Inflammatory macrophage treated with lipopolysaccharide for 4 hours (primary cell): ENCODE measurements at places on chromosomes 5 and 9.

- DNase-seq = no peak
Observed at GRCh38 chr9:125475385-125475784, 213.8 kb downstream of the GAPVD1 start.

DNA sequence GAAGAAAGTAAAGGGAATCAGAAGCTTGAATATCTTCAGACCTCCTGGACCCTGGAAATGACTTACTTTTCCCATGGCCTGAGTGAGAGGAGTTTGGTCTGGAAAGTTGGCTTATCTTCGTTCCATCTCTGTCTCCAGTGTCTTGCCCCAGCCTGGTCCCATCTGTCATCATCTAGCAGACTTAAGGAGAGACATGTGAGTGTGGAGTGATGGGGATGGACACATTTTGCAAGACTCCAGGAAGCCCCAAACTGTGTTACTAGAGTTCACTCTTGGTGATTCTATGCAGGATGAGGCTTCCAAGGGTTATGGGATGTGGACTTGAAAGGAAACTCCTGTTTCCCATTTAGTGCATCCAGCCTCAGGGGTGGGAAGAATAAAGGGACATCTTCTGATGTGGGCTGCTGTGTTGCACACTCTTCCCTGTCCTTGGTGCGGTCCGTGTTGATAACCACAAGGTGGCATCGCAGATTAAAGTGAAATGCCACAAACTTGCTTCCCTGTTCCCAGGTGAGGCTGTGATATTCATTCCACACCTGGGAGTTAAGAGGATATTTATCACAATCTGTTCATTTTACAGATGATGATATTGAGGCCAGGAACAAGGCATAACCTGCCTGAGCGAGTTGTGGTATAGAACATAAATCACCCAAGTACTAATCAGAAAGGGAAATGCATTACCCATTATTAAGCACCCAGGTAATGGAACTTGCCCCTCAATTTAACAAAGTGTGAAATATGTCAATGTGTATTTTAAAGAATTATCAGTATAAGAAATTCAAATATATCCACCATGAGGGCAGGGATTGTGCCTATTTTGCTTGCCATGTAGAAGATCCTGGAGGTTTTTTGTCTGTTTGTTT is 269.9 kb upstream of the PAPPA start:
- no peak for DNase-seq

DNA sequence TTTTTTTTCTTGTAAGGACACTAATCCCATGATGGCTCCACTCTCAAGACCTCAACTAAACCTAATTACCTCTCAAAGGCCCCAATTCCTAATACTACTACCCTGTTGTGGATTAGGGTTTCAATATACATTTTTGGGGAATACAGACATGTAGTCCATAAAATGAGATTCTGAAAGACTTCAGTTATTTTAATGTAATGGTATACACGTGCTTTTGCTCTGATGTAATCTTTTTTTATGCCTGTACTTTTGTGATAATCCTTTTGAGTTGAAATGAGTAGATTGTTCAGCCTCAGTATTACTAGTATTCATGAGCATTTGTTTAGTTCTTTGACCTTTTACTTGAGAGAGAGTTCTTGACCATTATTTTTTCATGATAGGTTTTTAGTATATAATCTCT is 9.5 kb downstream of the CEP78 start:
- no peak for DNase-seq

GRCh38 chr5:124504081-124504916 is 242.1 kb downstream of the ZNF608 start:
- no peak for DNase-seq

- DNase-seq = peak; percentile 38
Observed at GRCh38 chr9:137049544-137050449, 3.8 kb upstream of the NPDC1 start.

GRCh38 chr9:33453999-33454660 is 6.7 kb upstream of the AQP3 start:
- DNase-seq = no peak

GRCh38 chr9:70579686-70580085 is 165.2 kb upstream of the KLF9 start:
- DNase-seq = no peak

DNA sequence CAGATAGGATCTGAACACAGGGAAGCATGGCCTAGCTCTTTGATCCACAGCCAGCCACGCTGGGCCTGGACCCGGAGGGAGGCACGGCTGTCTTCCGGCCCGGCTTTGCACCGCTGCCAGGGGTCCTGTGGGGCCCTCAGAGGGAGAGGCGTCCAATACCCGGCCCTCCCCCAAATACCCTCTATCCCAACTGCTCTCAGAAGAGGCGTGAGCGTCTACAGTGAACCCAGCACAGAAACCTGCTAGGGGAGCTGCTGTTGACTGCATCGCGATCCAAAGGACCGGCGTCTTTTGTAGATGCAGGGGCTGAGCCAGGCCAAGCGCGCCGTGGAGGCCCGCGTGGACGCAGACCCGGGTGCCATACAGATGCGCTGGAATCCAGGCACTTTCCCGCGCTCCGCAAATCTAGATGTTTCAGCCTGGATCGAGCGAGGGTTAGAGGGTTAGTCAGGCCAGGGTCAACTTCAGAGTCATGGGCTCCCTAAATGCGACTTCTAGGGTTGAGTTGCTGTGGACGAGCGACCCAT is 1.1 kb upstream of the TCF7 start:
- no peak for DNase-seq

DNA sequence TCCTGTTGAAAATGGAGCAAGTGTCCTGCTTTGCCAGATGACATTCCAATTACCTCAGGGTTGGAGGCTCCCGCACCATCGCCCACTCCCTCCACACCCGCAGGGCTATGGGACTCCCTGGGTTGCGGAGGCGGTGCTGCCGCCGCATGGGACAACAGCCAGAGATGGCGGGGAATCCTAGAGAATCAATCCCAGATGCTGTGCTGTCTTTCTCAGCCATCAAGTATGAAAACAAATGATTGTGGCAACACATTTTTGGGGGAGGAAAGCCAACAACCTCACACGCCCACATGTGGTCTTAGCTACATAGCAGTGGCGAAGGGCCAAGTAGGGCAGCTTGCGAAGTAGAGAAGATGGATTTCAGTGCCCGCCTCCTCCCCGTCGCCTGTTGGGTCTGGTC is 46.7 kb downstream of the IL31RA start:
- DNase-seq = peak; percentile 13

DNA sequence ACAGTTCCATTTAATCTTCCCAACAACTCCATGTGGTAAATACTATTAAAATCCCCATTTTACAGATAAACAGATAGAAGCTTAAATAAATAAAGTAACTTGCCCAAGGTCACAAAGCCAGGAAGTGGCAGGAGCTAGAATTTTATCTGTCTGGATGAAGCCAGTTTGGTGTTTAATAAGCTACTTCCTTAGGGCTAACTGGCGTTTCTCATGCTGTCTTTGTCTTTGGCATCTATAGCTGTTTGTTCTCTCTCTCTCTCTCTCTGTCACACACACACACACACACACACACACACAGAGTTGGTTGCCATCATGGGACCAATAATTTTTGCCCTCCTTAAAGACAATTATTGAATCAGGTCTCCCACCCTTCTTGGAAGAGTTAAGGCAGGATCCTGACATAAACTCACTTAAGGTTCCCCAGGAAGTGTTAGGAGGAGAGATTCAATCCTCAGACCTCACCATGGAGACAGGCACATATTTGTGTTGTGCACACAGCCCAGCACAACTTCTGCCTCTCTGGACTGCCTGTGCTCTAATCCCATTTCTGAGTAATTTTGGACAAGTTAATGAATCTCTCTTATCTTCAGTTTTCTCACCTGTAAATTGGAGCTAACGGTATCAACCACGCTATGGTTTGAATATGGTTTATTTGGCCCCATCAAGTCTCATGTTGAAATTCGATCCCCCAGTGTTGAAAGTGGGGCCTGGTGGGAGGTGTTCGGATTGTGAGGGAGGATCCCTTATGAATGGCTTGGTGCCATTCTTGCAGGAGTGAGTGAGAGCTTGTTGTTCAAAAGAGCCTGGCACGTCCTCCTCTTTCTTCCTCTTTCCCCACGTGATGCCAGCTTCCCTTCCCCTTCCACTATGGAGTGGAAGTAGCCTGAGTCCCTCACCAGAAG is 8.3 kb upstream of the ADRA1B start:
- DNase-seq = peak; percentile 15

DNA sequence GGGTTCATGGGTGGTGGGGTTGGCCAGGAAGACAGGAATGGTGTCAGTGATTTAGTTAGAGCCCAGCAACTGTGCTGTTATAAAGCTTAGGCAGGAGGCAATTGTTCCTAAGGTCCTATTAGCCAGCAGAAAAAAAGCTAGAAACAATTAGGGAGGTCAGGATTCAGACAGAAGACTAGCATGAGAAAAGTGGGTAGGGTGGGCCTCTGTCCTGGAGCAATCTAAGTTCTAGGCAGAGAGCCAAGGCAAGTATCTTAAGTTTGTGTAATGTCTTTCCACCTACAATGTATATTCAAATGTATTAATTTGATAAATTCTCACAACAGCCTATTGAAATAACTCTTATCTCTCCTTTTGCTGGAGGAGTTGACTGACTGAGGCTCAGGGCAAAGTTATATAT is 6.1 kb upstream of the ZFAND5 start:
- DNase-seq = no peak

- no peak for DNase-seq
Observed at GRCh38 chr5:102759289-102759688, 4.2 kb downstream of the PAM start.

DNA sequence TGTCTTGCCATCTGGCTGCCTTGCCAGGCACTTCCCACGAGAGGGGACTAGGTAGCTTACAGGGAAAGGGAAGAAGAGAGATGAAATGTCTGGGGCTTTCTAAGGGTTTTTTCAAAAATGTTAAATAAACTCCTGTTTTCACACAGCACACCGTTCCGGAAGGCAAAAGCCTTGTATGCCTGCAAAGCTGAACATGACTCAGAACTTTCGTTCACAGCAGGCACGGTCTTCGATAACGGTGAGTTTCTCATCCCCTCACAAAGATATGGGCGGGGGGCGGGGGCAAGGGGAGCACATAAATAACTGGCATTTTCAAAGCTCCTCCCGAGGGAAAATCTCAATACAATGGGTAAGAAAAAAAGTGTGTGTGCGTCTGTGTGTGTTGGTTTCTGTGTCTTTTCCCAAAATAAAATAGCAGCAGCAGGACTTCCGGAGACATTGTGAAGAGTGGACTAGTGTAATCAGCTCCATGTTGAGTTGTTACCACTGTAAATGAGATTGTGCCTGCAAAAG is 189.6 kb downstream of the NR3C1 start:
- DNase-seq = no peak

- no peak for DNase-seq
Observed at GRCh38 chr9:93730648-93731047, 154.3 kb downstream of the PHF2 start.

DNA sequence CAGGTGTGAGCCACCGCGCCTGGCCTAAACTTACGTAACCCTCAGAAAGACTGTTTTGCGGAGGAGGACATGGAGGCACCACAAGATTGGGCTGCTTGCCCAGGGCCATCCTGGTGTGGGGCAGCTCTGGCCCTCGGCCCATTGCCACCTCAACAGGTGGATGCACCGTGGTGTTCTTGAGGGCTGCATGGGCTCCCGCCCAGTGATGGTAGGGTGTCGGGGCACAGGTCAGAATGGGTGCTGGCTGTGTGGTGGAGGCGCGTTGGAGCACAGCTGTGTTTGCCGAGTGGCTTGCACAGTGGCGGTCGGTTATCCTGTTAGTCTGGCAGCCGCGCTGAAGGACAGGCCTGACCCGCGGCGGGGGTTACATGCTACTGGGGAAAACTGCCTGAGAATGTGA is 196.9 kb downstream of the CACNA1B start:
- DNase-seq = no peak

DNA sequence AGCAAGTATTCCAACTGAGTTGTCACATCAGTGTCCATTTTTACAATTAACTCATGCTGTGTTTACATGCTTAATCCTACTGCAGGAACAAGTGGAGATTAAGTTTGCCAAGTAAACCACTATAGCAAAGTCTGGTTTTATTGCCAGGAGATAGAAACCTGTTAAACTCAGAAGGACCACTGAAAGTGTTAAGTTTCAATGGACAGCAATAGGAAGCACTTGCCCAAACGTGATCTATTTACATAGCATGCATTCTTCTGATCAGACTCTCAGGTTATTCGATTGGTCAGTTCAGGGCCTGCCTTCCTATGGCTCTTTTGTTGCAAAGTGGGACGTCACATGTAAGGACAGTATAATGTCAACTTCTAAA is 28.0 kb upstream of the IFNK start:
- no peak for DNase-seq

DNA sequence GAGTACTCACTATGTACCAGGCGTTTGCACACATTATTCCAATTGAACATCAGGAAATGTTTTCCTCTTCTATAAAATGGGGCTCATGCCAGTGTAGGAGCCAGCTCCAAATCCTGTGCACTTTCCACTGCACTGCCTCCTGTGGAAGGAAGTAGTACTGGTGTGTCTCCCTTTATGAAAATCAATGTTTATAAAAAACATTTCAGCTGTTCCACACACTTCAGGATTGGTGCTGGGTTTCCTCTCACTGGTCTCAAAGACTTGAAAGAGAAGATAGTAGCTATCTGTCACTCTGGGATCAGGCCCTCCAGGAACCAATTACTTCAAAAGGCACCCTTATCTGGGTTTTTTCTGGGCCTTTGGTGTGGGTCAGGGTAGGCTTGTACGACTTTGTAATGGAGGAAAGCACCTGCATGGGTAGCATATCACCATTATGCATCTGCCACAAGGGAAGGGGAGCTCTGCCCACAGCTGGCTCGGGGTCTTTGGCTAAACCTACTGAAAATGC is 32.5 kb downstream of the RAB14 start:
- no peak for DNase-seq

- no peak for DNase-seq
Observed at GRCh38 chr5:106822851-106823250, 847.9 kb downstream of the EFNA5 start.

- no peak for DNase-seq
Observed at GRCh38 chr9:83628540-83628939, 5.6 kb downstream of the IDNK start.

DNA sequence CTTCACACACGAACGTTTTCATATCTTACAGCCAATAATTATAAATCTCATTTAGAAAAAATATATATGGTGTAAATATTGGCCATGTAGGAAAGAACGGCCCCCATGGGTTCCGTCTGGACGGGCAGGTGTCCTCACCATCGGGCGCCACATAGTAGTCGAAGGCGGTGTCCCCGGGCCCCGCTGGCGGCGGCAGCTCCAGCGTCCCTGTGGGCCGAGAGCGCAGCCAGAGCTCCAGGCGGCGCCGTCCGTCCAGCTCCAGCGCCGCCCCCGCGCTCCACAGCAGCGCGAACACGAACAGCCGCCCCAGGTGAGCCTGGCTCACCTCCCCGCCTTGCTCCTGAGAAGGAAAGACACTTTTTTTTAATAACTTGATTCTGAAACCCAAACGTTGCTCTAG is 134.6 kb downstream of the DNAH5 start:
- DNase-seq = no peak
